ENCODE measurements at places on chromosomes 3 and 15.

DNA sequence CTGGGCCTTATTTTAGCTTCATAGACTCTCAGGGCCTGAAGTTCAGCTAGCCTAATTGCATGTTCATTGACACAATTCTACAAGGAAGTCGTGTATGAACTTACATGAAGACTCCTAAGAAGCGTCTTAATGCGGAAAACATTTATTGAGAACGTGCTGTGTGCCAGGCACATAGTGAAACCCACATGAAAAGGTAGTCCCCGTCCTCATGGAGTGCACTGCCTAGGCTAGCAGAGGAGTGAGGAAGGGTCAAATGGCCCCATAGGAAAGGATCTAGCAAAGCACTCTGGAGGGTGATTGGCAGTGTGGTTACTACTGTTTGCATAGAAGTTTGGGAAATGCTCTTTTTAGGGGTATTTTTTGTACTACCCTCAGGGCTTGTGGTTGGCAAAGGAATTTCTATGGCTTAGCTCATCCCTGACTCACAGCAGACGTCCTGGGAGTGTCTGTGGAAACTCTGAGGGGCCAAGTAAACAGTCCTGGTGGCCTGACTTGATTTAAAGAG is 854 bp upstream of the NPTN start:
- DNase-seq: no peak
- peak overlapping the region; percentile 80 for H3K27ac ChIP-seq
- H3K4me3 ChIP-seq: peak overlapping the region; percentile 56
- no peaks in the 10 kb centered on the region for H3K27me3 ChIP-seq
- H3K36me3 ChIP-seq: no peaks in the 10 kb centered on the region

- H3K36me3 ChIP-seq: no peaks in the 10 kb centered on the region
- H3K4me1 ChIP-seq: no peaks in the 10 kb centered on the region
- no peak overlapping the region for H3K27ac ChIP-seq
- H3K4me3 ChIP-seq: no peak overlapping the region
Observed at GRCh38 chr3:1774597-1774996, 324.1 kb upstream of the CNTN4 start.

DNA sequence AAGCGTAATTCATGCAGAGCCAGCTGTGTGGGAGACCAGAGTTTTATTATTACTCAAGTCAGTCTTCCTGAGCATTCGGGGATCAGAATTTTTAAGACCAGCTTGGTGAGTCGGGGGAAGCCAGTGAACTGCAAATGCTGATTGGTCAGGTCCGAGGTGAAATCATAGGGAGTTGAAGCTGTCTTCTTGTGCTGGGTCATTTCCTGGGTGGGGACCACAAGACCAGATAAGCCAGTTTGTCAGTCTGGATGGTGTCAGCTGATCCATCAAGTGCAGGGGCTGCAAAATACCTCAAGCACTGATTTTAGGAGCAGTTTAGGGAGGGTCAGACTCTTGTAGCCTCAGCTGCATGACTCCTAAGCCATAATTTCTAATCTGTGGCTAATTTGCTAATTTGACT is 228.1 kb upstream of the ATP10A start:
- DNase-seq: no peak
- no peaks in the 10 kb centered on the region for H3K27me3 ChIP-seq
- no peaks in the 10 kb centered on the region for H3K4me1 ChIP-seq
- H3K36me3 ChIP-seq: no peaks in the 10 kb centered on the region
- no peak overlapping the region for H3K4me3 ChIP-seq

DNA sequence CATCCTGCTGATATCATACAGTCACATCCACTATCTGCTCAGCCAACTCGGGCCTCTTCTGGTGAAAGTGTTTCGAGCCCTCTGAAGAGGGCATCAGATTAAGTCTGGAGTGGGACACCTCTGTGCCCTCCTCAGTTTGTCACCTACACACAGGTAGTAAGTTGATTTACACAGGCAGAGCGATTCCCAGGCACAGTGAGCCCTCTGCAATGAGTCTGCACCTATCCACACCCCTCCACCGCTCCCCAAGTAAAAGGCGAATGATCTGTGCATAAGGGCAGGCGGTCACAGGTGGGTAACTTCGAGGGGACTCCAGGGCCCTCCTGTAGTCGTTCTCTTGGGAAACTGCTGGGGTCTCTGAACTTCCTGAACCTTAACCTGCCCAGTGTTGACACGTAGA is 152.0 kb downstream of the ATP10A start:
- peaks cover 9% of the 10 kb centered on the region for H3K36me3 ChIP-seq
- H3K4me1 ChIP-seq: no peaks in the 10 kb centered on the region
- DNase-seq: no peak
- no peaks in the 10 kb centered on the region for H3K27me3 ChIP-seq

DNA sequence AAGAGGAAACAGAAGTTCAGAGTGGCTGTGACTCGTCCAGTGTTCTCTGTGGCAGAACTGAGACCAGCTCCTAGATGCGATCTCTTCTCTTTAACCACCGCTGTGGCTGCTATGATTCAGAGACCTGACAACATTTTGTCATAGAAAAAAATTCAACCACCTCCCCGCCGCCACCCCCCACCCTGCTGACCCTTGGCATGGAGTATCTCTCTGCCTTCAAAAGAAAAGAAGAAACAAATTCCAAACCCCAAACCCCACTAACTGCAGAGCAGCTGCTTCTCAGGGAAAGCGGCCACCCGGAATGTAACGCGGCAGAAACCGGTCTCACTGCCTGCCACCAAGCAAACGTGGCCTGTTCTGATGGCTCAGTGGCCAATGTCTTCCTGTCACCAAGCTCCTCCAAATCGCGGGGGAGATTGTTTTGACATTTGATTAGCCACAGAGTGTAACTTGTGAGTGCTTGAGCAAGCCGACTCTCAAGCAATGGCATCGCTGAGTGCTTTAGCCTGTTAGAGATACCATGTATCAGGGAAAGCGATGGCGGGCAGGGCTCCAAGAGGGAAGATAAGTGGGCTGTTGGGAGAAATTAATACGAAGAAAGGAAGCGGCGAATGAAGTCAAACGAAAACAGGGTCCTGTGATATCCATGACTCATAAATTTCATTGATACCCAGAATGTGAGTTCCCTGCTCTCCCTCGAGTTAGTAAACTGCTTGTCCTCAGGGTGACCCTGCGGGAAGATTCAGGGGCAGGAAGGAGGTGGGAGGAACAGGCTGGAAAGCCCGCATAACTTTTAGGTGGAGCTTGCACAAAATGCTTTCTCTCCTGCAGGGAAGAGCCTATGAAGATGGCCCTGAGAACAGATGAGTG is 44.8 kb upstream of the TLE3 start:
- H3K27ac ChIP-seq: no peak overlapping the region
- H3K4me3 ChIP-seq: no peak overlapping the region
- H3K27me3 ChIP-seq: peaks cover 23% of the 10 kb centered on the region
- H3K4me1 ChIP-seq: peaks cover 27% of the 10 kb centered on the region
- H3K36me3 ChIP-seq: no peaks in the 10 kb centered on the region

DNA sequence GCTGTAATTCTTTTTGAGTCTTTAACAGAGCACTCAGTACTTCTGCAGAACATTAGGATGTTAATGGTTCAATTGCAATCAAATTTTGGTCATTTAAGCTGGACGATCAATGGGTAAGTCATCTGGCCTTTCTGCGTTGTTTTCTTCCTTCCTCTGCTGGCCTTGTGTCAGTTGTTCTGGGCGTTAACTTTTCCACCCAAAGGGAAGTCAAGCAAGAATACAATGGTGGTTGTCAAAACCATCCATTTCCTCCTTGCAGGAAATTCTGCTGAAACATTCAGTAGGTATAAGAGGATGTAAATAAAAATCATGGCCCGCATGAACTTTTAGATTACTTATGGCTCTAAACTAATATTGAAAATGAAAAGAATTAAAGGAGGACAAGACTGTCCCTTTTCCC is 584.0 kb downstream of the GRM7 start:
- no peak overlapping the region for H3K4me3 ChIP-seq
- peak; percentile 6 for DNase-seq
- H3K27me3 ChIP-seq: no peaks in the 10 kb centered on the region
- no peaks in the 10 kb centered on the region for H3K4me1 ChIP-seq
- H3K27ac ChIP-seq: no peak overlapping the region

DNA sequence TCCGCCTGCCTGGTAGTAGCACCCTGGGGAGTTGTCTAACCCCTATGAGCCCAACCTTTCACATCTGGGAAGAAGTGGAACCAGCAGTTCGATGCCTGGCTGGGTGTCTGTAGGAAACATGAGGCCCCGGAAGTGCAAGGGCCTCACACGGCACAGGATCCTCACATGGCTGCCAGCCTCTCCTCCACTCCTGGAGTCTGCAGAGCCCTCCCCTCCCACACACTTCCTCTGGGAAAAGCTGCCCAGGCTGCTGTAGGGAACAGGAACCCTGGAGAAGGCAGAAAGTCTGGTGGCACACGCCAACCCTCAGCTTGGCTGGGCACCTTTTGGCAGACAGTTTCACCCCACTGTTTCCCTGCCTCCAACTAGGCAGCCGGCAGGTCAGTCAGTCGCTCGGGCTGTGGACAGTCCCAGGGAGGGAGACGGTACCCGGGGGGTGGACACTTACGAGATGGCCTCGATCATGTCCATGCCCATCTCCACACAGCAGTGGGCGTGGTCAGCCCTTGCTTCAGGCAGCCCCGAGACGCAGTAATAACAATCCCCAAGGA is 118.4 kb downstream of the ADCY5 start:
- DNase-seq: no peak
- H3K36me3 ChIP-seq: no peaks in the 10 kb centered on the region
- H3K27ac ChIP-seq: no peak overlapping the region
- H3K27me3 ChIP-seq: peaks cover 2% of the 10 kb centered on the region

DNA sequence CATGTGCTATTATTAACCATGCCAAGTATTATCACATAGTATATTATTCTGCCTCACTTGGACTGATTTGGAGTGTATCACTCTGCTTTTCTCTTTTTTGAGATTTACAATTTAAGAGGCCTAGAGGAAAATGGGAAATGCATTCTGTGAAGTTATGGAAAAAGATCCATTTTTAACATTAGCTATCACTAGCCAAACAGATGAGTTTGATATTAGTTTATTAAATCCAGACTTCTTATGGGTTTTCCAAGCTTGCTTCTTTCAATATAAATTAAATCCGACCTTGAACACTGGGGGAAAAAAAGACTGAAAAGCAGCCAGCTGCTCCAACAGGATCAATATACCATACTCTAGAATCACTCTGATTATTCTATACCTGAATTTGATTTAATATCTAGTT is 30.1 kb upstream of the PLOD2 start:
- H3K27me3 ChIP-seq: no peaks in the 10 kb centered on the region
- no peak overlapping the region for H3K4me3 ChIP-seq
- H3K36me3 ChIP-seq: no peaks in the 10 kb centered on the region

DNA sequence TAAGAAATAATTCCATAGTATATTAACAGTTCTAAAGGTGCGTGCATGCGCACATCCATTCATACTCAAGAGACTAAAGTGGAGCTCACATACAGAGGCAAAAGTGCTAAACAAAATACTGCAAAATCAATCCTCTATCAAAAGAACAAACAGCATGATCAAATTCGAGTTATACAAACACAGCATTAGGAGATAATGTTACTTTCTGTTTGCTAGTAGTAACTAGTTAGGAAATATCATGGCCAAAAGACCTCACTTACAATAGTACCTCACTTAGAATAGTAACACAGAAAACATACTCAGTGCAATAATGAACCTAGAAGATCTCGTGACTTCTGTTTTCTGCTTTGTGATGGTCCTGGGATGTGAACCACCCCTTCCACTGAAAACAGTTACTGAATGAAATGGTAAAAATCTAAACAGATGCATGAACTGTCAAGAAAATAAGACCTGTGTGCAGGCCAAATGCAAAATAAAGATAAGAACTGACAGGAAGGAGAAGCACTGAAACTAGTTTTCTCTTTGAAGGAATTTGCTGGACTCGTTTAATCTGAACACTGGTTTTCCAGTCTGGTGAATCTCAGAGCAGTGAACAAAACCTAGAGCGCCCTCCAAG is 20.9 kb upstream of the CEMIP start:
- no peak overlapping the region for H3K27ac ChIP-seq
- H3K4me1 ChIP-seq: no peaks in the 10 kb centered on the region
- peaks cover 2% of the 10 kb centered on the region for H3K36me3 ChIP-seq
- no peak for DNase-seq
- H3K4me3 ChIP-seq: no peak overlapping the region
- H3K27me3 ChIP-seq: no peaks in the 10 kb centered on the region

GRCh38 chr3:139679220-139679775 is 1.5 kb upstream of the NMNAT3 start:
- H3K27ac ChIP-seq: no peak overlapping the region
- H3K4me1 ChIP-seq: peaks cover 25% of the 10 kb centered on the region
- DNase-seq: no peak
- no peak overlapping the region for H3K4me3 ChIP-seq
- H3K36me3 ChIP-seq: no peaks in the 10 kb centered on the region
- H3K27me3 ChIP-seq: peaks cover 12% of the 10 kb centered on the region

DNA sequence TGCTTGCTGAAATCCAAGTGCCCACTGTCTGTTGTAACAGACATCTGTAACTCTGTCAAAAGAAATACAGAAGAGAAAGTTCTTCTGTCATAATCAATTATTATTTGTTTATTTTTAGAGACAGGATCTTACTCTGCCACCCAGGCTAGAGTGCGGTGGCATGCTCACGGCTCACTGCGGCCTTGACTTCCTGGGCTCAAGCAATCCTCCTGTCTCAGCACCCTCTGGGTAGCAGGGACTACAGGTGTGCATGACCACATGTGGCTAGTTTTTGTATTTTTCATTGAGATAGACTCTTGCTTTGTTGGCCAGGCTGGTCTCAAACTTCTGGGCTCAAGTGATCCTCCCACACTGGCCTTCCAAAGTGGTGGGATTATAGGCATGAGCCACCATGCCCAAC is 177.6 kb upstream of the SETMAR start:
- H3K27ac ChIP-seq: no peak overlapping the region
- DNase-seq: no peak
- H3K36me3 ChIP-seq: no peaks in the 10 kb centered on the region
- no peaks in the 10 kb centered on the region for H3K27me3 ChIP-seq
- H3K4me1 ChIP-seq: no peaks in the 10 kb centered on the region

- no peaks in the 10 kb centered on the region for H3K27me3 ChIP-seq
- DNase-seq: no peak
- H3K36me3 ChIP-seq: peaks cover 5% of the 10 kb centered on the region
- peak overlapping the region; percentile 90 for H3K27ac ChIP-seq
- H3K4me3 ChIP-seq: no peak overlapping the region
Observed at GRCh38 chr3:42053476-42053875, 37.7 kb upstream of the TRAK1 start.

DNA sequence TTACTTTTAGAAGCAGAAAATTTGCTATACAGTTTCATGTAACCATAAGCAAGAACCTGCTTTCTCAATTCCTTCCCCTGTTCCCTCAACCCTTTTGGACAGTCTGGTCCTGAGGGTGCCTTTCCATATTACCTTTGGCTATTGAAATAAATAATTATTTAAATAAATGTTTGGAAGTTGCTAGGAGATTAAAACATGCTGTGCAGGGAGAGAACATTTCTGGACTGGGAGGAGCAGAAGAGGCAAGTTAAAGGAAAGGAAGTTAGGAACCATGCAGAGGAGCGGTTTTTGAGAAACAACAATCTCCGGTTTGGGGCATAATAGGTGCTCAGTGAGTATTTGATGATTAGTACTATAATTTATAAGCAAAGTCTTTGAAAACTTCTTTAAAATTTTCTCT is 41.8 kb downstream of the ZNF609 start:
- DNase-seq: peak; percentile 44
- H3K4me1 ChIP-seq: peaks cover 18% of the 10 kb centered on the region
- no peak overlapping the region for H3K4me3 ChIP-seq
- H3K27me3 ChIP-seq: no peaks in the 10 kb centered on the region

All from muscle of leg (tissue), 16 donors.